ENCODE measurements at places on chromosomes 7 and 10. TPM values are rescaled to one million over a fixed set of nuclear protein-coding genes. Genes with fewer than 3 reads are reported as not detected.

HECW1 gene
- total RNA-seq, result not detected

PLPP4 gene
- 3.2 TPM for total RNA-seq

SPACDR gene
- 0.70 TPM for total RNA-seq

PRTFDC1 gene
- total RNA-seq, result 12.6 TPM

TMEM229A gene
- 0.23 TPM for total RNA-seq

ZMIZ2 gene
- 8.3 TPM for total RNA-seq

ADCYAP1R1 gene
- total RNA-seq, result 0.35 TPM

TSPAN33 gene
- total RNA-seq, result 0.12 TPM

NUTM2A gene
- 0.12 TPM for total RNA-seq

ATOH7 gene
- not detected for total RNA-seq

FANK1 gene
- total RNA-seq, result 13.9 TPM
